Thoracic aorta (tissue), 2 donors: ENCODE measurements at places on chromosomes 2 and 18.

DNA sequence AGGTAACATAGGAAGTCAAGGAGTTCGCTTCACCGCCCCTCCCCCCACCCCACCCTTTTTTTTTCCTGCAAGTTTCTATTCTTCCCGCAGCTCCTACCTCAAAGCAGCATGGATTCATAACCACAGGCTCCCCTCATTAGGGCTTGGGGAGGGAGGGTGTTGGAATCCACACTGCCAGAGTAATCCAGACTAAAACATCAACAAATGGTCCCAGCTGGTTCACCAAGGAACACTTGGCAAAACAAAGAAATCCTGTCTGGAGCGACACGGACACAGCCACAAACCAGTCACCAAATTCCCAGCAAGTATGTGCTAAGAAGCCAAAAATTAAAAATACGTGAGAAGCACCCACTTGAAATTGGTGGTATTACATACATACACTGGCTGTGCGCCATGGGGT is 106.9 kb upstream of the PPP1CB start:
- DNase-seq: no peak

DNA sequence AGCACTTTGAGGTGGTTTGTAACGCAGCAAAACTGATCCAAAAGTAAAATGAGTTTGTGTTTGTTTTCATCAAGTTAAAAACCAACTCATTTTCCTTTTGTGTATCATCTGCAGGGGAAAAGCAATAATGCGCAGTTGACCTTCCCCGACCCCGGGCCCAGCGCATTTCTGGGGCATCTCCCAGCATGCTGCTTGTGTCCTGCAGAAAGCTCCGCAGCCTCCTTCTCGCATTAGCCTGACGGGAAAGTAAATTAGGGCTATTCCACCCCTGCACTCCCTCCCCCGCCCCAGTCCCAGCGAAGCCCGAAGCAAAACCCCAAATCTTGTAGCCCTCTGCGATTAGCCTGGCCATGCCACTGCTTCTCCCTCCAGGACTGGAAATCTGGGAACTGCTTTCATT is 82.0 kb upstream of the PPM1B start:
- no peak for DNase-seq

- DNase-seq: no peak
Observed at GRCh38 chr2:224027931-224028330, 11.2 kb downstream of the SERPINE2 start.

DNA sequence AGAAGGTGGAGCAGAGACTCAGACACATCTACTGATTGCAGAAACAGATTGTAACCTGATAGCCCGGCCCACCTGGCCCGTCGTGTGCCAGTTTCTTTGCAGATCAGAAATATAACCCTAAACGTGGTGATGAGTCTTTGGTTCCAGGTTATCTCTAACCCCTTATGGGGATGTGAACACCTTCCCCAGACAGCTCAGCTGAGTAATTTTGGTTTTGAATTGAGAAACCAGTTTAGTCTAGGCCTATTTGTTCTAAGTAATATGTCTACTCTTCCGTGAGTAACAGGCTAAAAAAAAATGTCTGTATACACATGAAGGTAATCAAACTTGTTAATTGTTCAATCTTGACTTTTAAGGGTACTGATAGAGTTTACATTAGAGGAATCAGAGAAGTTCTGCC is 35.7 kb downstream of the RASGRP3 start:
- no peak for DNase-seq

- no peak for DNase-seq
Observed at GRCh38 chr2:187912950-187913349, 358.7 kb upstream of the TFPI start.
